Activated T-cell treated with anti-CD3 and anti-CD28 coated beads, Interleukin-2, amount 50 U/mL, for 72 hours (primary cell): ENCODE measurements at places on chromosomes 11 and 22. TPM values are rescaled to one million over a fixed set of nuclear protein-coding genes. Genes with fewer than 3 reads are reported as not detected.

The SLC43A1 gene
- 43.6 TPM for total RNA-seq

The PLAAT4 gene
- total RNA-seq = 101 TPM

The NRXN2 gene
- total RNA-seq = 0.37 TPM

The MMP13 gene
- total RNA-seq = not detected

The OR2AT4 gene
- not detected for total RNA-seq
